Right cardiac atrium (tissue), 5 donors: ENCODE measurements at places on chromosomes 11 and 22. TPM values are rescaled to one million over a fixed set of nuclear protein-coding genes. Genes with fewer than 3 reads are reported as not detected.
A peak's percentile ranks its signal among the peaks of the same experiment; 100 is the strongest.

PLCB3 gene
- 13.6 TPM for total RNA-seq

DNA sequence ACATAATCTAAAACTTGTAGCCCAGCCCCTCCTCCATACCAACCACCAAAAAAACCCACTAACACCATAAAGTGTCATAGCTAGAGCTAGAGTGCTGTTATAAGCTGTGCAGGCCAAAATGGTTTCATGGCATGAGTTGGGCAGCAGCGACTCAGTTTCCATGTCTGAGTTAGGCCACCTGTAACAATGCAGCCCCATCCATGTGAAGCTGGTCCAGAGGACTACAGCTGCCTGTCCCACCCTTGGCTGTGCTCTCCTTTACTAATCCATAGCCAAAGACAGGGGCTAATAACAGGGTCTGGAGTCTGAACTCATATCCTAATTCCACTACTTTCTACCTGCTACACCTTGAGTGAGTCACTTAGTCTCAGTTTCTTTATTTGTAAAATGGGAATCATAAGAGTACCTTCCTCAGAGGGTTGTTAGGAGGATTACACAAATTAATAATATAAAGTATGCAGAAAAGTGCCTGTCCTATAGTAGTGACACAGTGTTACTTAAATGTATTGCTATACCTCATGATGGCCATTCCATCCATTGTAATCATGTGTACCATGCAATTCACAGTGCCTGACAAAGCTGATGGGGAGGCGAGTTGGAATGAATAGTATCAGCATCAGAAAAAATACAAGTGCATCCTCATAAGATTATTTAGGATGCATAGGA lies 20.6 kb downstream of the KCNQ1OT1 start:
- DNase-seq, result no peak

DNA sequence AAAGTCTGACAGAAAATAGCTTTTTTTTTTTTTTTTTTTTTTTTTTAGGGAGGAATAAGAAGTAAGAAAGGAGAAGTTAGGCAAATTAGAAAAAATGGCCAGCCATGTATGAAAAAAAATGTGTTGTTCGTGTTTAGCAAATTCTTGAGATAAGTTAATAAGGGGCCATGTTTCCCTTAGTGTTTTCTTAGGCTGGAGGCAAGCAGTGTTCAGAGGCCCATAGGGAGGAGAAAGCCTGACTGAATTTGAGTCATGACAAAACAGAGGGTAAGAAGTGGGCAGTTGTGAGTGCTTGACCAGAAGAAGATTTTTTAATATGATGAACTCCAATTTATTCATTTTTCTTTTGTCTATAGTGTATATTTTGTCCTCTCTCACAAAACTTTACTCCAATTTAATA lies 766.4 kb downstream of the FAM181B start:
- no peak for DNase-seq

DNA sequence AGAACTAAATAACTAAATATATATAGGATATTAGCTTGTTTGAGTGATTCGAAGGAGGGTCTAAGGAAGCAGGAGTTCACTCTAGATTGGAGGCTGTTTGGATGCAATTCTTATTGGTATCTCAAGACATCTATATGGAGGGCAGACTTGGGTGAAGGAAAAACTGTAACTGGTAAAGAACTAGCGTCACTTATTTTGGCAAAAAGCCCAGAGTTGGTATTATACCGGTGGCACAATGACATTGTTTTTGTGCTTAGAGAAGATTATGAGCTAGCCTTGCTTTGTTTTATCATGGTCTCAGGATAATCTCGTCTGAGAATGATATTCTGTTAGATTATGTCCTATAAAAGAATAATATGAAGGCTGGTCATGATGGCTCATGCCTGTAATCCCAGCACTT lies 6.0 kb upstream of the SLC35F2 start:
- DNase-seq, result no peak

CCDC15 gene
- 0.47 TPM for total RNA-seq

GRCh38 chr11:61892085-61892370 lies 683 bp upstream of the FADS3 start:
- DNase-seq, result no peak

GRCh38 chr22:37487129-37487528 lies 945 bp upstream of the MFNG start:
- no peak for DNase-seq

- DNase-seq, result peak; percentile 84
Observed at GRCh38 chr11:33808228-33808828, 34.0 kb upstream of the FBXO3 start.

GRCh38 chr11:35602160-35602793 lies 16.0 kb upstream of the FJX1 start:
- no peak for DNase-seq

- DNase-seq, result peak; percentile 6
Observed at GRCh38 chr11:66339162-66339675, 3.0 kb upstream of the RIN1 start.

DNA sequence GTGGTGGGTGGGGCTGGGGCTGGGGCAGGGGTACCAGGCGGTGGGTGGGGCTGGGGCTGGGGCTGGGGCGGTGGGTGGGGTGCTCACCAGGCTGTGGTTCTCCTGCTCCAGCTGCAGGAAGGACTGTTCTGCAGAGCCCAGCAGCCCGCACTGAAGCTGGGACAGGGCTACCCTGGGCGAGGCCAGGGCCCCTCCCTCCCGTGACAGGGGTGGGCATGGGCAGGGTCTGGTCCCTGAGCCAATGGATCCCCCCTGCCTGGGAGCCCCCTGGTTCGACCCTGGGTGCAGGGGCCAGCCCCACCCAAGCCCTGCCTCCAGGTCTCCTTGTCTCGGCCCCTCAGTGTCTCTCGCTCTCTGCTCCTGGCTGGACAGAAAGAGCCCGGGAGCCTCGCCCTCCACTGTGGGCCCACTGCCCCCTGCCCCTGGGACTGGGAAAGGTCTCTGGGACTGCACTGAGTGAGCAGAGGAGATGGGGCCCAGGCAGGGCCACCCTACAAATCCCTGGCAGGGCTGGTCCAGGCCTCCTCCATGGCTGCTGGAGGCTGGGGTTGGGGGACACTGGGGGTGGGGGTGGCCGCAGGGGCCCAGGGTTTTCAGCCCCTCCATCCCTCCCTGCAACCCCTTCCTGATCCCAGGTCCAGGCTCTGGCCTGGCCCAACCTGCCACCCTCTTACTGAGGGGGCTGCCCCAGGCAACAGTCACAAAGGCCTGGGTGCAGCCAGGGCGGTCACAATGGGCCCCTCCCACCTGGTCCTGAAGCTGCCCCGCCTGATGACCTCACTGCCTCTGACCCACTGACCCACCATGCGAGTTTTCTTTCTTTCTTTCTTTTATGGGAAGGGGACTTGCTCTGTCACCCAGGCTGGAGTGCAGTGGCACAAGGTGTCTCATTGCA lies at the start of gene CCDC188:
Gene CCDC188, minus strand, starts transcription at position 675 of the 895 bp plus-strand sequence. Its CDS starts 69 bp downstream, at position 606.
- no peak for DNase-seq

PANX3 gene
- not detected for total RNA-seq

OR51G2 gene
- total RNA-seq, result not detected

OR52B2 gene
- total RNA-seq, result not detected

DNA sequence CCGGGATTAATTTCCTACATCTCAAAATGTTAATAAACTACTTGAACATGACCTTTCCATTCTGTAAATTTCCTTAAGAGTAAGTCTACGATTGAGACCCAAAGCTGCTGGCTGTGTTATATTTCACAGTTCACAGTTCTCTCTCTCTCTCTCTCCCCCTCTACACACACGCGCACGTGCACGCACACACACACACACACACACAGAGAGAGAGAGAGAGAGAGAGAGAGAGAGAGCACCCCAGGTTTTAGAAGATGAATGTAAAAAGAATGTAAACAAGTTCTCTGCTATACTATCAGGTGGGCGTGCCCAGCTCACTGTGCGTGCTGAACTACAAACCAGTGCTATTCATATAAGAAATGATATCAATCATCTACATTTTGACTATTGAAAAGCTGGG lies 3.3 kb downstream of the BDNF start:
- no peak for DNase-seq

CNTF gene
- total RNA-seq, result 1.0 TPM

GRCh38 chr22:46625113-46625842 lies 5.1 kb downstream of the GRAMD4 start:
- no peak for DNase-seq

- peak; percentile 75 for DNase-seq
Observed at GRCh38 chr11:117819096-117820040, 5.2 kb downstream of the FXYD2 start.

- no peak for DNase-seq
Observed at GRCh38 chr11:3129181-3129590, 35.9 kb downstream of the OSBPL5 start.

MYRF gene
- total RNA-seq, result 1.9 TPM

STK33 gene
- total RNA-seq, result 40.2 TPM

GRCh38 chr11:121657146-121657545 lies 204.4 kb upstream of the SORL1-AS1 start:
- no peak for DNase-seq

GRCh38 chr11:113642090-113642489 lies 64.0 kb downstream of the TMPRSS5 start:
- DNase-seq, result no peak

- DNase-seq, result no peak
Observed at GRCh38 chr11:70085815-70086769, 8.0 kb downstream of the ANO1 start.

DNA sequence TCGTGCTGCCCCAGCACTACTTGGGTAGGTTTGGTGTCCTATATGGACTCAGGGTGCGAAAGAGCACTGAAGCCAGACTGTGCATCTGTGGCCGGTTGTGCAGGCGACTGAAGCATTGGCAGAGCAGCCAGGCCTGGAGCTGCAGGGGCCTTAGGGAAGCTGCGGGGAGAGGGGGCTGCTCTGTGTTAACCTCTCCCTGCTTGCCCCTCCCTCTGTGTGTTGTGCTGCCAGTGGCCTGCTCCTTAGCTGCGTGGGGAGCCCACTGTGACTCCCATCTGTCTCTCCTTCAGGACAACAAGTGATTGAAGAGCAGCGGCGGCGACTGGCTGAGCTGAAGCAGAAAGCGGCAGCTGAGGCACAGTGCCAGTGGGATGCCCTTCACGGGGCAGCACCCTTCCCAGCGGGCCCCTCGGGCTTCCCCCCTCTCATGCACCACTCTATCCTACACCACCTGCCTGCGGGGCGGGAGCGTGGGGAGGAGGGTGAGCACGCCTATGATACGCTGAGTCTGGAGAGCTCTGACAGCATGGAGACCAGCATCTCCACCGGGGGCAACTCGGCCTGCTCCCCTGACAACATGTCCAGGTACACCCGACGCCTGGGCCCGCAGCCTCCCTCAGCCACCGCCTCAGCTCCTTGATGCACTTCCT lies 34.3 kb downstream of the TREH start:
- DNase-seq, result peak; percentile 20

- no peak for DNase-seq
Observed at GRCh38 chr11:23310276-23310675, 450.0 kb upstream of the CCDC179 start.

DNA sequence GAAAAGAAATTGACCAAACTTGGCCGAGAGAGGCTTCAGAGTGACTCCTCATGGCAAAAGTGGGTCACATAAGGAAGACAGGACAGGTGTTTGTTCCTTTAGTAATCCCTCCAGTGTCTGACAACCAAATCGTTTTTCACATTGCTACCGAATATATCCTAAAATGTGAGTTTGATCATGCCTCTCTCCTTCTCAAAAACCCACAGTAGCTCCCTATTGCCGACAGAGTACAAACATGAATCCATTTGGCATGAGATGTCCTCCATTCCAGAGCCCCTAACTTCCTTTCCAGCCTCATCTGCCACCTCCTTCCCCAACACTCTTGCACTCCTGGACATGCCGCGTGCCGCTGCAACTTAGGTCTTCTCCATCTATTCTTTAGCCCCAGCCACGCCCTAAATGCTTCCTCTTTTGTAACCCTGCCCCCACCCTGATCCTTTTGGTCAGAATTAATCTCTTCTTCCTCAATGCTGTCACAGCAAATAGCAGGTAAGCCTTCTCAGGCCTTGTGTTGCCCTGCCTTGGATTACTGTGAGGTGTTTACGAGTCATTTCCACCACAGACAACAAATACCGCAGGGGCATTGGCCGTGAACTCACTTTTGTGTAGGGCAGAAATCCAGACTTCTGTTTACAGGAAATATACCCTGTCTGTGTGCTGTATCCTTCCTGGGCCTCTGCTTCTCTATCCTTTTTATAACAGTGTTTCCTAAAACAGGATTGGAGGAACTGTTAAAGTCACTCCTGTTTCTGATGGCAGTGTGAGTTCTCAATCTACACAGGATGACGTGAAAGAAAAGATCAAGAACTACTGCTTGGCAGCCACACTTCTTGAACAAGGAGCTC lies 66.0 kb upstream of the FTH1 start:
- DNase-seq, result no peak

DNA sequence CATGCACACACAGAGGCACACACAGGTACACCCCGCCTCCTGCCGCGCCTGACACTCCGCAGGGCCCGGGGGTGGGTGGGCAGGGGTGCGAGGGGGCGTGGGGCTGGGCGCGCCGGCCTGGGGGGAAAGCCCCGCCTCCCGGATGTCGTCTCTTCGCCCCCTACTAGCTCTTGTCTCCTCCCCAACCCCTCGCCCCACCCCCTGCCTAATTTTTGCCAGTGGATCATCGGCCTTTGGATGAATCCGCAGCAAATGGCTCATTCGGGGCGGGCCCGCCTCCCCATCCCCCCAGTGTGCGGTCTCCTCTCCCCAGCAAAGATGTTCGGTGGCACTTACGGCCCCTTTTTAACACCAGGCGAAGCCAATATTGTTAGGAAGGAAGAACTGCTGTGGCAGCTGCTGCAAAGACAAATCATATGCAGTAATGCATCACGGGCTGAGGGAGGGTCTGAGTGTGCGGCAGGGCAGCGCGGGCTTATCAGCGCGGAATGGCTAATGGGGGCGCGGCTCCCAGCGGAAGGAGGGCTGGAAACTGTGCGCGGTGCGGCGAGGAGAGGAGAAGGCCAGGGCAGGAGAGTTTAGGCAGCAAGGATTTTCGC lies 13.4 kb upstream of the NECTIN1 start:
- peak; percentile 76 for DNase-seq

DNA sequence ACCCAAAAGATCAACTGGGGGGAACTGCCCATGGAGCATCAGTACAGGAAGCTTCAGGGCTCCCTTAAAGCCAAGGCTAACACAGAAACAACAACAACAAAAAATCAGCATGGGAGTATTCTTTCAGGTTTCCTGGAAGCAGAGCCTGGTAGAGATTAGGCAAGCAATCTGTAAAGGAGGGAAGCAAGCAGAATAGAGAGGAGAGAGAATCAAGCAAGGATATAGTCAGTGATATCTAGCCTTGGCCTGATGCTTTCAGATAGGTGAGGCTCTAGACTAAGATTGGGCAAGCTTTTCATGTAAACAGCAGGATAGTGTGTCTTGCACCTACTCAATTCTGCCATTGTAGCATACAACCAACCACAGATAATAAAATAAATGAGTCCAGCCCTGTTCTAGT lies 44.4 kb upstream of the FAT3 start:
- no peak for DNase-seq

OR5A1 gene
- total RNA-seq, result not detected

- no peak for DNase-seq
Observed at GRCh38 chr11:13297917-13298356, 20.3 kb downstream of the BMAL1 start.

GRCh38 chr11:77400271-77400670 lies 73.6 kb downstream of the PAK1 start:
- no peak for DNase-seq

DNA sequence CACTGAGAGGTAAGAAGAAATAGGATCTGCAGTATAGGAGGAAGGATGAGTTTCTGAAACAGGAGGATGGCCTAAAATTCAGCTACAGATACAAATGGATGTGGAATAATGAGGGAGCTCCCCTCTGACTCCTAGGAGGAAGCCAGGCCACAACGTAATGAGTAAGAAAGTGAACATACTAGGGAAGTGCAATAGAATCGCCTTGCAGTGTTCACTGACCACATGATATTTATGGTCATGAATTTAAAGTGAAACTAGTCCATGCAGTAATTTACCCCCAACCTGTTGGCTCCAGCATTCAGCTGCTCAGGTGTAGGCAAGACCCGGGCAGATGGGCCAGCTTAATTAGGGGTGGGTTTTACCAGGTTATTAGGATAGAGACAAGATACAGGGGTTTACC lies 101.7 kb downstream of the DEUP1 start:
- DNase-seq, result no peak

C11orf52 gene
- 2.2 TPM for total RNA-seq
